ENCODE measurements at places on chromosomes 1 and 21.

DNA sequence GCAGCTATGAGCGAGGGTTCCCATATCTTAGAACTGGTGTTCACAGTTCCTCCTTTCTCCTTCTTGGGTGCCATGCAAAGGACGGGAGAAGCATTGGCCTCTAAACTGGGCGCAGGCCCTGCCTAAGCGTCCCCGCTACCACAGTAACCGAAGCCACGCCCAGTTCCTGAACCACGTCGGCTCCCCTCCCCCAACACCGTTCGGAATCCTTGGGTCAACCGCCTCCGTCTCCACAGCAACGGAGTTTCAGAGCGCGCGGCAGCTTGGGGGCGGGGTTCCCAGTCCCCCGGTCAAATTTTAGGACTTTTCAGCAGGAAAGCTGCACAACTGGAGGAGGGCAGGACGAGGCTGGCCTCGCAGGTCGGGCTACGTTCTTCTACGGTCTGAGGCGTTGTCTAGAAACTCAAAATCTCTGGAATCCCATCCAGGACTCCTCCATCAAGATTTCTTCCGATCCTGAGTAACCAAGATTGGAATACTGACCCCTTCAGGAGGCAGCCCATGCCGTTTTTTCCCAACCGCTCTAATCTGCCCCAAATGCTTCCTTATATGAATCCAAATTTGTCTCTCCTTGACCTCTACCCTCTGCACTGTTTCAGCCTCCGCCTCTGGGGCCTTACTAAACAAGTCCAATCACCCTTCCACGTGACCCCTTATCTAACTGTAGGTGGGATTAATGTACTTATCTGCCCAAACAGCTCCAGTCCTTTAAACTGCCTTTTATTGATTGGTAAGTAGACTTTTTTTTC lies at the start of gene SPAG17:
Gene SPAG17, minus strand, starts transcription at position 145 of the 749 bp plus-strand sequence. Its CDS starts 71 bp downstream, at position 74.
- no peak for DNase-seq

- DNase-seq = no peak
These were observed 52.5 kb downstream of the SLC30A10 start for GRCh38 chr1:219875860-219876259.

GRCh38 chr1:204544321-204544720 lies 28.1 kb downstream of the MDM4 start:
- DNase-seq = no peak

- no peak for DNase-seq
These were observed 99.2 kb upstream of the B3GALT2 start for GRCh38 chr1:193285641-193286040.

DNA sequence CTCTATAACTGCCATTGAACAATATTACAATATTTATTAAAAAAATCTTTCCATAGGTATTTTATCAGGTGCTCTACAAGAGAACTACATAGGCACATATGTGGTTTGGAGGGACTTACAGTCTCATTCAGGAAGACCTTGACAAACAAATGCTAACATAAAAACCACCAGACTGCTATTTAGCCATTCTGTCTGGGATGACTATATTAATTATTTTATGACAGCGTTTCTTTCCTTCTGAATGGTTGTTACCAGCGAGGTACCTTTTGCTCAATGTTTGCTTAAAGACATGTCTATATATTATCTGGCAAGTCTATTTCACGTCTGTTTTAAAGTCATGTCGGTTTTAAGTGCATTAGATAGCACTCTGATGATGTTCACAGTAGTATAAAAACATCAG lies 69.7 kb downstream of the RUNX1 start:
- DNase-seq = no peak

DNA sequence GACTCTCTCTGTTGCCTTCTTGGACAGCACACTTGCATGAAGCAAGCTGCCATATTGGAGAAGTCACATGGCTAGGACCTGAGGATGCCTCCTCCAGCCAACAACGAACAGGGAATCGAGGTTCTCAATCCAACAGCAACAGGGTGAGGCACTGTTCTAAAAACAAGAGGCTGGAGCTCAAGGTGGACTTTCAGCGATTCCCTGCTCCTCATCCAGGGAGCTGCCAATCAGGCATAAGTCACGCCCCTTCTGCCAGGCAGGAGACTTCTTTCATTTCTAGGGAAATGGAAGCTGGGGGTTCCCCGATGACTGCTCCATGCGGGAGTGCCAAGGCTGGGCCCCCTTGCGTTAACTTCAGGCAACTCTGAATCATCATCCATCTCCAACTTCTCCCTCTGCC lies 22.7 kb upstream of the IFNAR1 start:
- DNase-seq = no peak

GRCh38 chr1:110205156-110205555 lies 5.0 kb upstream of the KCNC4 start:
- no peak for DNase-seq

DNA sequence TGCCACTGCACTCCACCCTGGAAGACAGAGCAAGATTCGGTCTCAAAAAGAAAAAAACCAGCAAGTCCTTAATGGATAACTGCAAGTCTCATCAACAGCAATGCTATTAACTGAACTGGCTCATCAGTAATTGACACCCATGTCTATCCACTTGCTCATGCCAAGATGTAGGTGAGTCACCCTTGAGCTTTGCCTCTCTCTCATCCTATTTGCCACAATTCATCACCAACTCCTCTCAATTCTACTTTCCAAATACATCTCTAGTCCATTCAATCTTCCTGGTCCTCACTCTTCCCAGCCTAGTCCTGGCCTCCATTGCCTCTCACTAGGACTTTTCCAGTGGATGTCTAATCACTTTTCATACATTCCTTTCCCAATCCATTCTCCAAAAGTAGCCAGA lies 103.7 kb upstream of the PRMT6 start:
- no peak for DNase-seq

- no peak for DNase-seq
These were observed 8.1 kb upstream of the TFF1 start for GRCh38 chr21:42374457-42374856.

GRCh38 chr1:171550050-171550449 lies 64.7 kb downstream of the PRRC2C start:
- no peak for DNase-seq

GRCh38 chr1:183034682-183035081 lies 11.5 kb downstream of the LAMC1 start:
- DNase-seq = no peak

GRCh38 chr1:181149326-181150125 lies 61.0 kb downstream of the IER5 start:
- peak; percentile 53 for DNase-seq

DNA sequence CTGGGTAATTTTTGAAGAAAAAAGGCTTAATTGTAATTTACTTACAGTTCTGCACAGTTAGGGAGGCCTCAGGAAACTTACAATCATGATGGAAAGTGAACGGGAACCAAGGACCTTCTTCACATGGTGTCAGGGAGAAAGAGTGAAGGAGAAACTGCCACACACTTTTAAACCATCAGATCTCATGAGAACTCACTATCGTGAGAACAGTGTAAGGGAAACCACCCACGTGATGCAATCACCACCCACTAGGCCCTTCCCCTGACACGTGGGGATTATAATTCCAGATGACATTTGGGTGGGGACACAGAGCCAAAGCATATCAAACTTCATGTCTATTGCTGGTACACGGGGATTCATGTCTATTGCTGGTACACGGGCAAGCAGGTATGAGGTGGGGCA lies 5.3 kb upstream of the SFT2D2 start:
- DNase-seq = no peak

- no peak for DNase-seq
These were observed 39.8 kb downstream of the WDR4 start for GRCh38 chr21:42839271-42840231.

- DNase-seq = no peak
These were observed 4.5 kb downstream of the TRMT1L start for GRCh38 chr1:185152187-185152767.

DNA sequence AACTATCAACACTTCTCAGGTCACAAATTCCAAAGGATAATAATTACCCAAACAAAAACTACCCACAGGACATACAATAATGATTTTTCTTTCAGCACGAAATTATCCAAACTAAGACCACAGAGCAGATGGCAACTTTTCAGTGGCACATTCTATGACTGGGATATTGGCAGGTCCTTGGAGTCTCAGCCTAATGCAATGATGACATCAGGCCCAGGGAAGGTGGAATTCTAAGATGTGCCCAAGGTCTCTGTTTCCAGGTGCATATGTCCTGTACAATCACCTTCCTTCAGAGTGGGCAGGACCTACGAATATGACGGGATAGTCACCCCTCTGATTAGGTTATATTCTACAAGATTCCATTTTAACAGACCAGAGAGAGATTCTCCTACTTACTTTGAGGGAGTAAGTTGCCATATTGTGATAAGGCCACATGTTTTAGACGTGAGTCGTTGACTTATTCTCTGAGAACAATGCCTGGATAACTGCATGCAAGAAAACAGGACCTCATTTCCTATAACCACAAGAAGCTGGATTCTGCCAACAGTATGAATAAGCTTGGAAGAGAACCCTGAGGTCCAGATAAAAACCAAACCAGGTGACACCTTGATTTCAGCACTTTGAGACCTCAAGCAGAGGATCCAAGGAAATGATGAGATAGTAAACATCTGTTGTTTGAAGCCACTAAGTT lies 69.9 kb downstream of the ZC3H11B start:
- no peak for DNase-seq

DNA sequence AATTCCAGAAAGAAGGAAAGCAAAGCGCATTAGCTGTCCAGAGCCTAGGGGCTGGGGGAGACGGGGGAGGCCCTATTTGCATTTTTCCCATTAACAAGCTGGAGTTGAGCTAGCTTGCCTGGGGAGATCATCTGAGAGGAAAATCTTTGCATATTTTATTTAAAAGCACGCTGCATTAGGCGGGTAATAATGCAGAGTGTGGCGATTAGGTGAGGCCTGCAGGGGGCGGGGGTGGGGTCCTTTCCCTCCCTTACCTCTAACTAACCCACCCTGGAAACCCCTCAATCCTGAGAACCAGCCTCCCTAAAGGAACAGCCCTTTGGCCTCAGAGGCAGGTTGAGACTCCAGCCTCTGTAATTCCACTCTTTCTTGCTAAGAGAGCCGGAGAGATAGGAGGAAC lies 16.2 kb downstream of the C1orf216 start:
- DNase-seq = no peak

DNA sequence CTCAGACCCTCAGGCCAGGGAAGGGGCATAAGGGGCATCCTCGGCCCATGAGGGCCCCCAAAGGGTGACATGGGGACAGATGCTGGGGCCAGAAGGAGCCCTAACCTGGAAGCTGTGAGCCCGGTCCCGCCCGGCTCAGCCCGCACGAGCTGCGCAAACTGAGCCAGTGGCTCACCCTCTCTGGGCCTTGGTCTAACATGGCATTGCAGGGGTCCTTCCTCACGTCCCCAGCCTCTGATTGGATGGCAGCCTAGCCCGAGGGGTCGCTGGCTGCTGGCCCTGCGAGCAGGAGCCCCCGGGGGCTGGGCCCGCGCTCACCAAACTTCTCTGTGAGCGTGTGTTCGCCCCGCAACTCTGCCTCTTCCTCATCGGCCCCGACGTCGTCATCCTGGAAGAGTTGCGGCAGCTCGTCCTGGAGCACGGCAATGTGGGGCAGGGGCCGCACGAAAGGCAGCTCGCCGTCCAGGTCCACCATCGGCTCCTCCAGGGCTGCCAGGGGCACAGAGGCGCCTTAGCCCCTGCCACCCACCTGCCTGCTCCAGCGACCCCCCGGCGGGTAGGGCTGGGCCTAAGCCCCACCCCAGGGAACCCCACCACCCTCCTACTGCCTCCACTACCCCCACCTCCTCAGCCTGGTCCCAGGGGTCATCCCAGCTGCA lies 54.4 kb downstream of the ARHGEF16 start:
- DNase-seq = no peak

GRCh38 chr1:55071477-55071876 lies 32.1 kb downstream of the PCSK9 start:
- peak; percentile 71 for DNase-seq

- no peak for DNase-seq
These were observed 56.7 kb upstream of the GCLM start for GRCh38 chr1:93965888-93966287.

DNA sequence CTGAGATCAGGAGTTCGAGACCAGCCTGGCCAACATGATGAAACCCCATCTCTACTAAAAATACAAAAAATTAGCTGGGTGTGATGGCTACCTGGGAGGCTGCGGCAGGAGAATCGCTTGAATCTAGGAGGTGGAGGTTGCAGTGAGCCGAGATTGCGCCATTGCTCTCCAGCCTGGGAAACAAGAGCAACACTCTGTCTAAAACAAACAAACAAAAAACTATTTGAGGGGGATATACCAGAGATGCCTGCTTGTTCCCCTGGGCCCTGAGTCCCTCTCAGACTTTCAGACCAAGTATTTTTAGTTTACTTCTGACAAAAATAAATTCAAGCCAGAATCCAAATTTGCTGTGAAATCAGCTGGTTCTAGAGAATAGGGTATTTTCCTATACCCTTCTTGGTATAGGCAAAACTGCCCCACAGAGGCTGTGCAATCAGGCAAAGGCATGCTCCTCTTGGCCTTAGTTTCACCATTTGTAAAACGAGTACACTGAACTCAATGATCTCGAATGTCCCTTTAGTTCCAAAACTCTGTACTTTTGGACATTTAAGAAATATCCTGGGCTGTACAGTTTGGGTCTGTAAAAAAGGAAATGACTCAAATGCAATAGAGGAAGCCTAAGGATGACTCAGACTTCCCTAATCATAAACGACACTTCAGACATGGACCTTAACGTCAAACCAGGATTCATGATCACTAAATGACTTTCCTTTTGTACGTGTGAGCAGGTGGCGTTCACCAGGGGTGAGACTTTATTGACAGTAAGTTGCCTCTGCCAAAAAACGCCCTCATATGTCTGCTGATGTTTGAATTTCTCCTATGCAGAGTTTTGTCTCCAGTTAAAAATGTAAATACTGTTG lies 16.1 kb downstream of the ENSA start:
- no peak for DNase-seq

- no peak for DNase-seq
These were observed 454.3 kb downstream of the AJAP1 start for GRCh38 chr1:5108740-5109139.

GRCh38 chr21:43927591-43928221 lies 62.7 kb downstream of the AGPAT3 start:
- DNase-seq = no peak

DNA sequence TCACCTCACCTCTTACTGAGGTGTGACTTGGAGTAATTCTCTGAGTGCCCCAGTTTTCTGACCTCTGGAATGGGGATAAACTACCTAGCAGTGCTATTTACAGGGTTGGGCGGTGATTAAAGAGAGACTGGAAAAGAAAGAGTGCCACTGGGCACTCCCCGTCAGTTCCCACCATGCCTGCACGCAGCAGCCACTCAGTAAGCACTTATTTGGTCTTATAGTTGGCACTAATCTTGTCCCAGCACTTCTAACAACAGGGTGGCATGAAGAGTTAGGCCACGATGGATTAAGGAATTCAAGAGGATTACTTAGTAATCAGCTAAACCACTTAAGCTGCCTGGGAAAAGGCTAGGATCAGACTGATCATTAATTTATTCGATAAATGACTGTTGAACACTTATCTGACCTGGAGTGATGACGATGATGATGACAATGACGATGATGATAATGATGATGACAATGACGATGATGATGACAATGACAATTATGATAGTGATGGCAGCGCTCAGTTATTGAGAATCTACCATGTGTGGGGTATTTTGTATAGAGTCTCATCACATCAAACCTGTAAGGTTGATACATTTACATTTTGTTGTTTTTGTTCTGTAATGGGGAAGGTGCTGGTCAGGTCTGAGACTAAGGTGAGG lies 5.4 kb downstream of the CITED4 start:
- DNase-seq = no peak
